ENCODE measurements at places on chromosomes 6 and 20.

GRCh38 chr6:40891686-40892085 is 147.3 kb downstream of the UNC5CL start:
- no peak for DNase-seq

- no peak for DNase-seq
Observed at GRCh38 chr20:11714886-11715285, 202.8 kb upstream of the BTBD3 start.

DNA sequence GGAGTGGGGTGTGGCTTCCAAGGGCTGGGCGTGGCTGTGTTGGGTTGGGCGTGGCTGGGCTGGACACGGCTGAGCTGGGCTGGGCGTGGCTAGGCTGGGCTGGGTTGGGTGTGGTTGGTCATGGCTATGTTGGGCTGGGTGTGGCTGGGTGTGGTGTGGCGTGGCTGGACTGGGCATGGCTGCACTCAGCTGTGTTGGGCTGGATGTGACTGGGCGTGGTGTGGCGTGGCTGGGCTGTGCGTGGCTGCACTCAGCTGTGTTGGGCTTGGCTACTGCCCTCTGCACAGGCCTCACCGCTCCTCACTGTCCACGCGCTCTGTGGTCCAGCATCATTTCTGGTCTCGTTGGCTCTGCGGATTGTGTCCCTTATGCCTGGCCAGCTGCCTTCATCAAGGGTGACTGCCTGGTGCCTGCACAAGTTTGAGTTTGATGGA is 43.5 kb upstream of the SLCO4A1 start:
- no peak for DNase-seq

DNA sequence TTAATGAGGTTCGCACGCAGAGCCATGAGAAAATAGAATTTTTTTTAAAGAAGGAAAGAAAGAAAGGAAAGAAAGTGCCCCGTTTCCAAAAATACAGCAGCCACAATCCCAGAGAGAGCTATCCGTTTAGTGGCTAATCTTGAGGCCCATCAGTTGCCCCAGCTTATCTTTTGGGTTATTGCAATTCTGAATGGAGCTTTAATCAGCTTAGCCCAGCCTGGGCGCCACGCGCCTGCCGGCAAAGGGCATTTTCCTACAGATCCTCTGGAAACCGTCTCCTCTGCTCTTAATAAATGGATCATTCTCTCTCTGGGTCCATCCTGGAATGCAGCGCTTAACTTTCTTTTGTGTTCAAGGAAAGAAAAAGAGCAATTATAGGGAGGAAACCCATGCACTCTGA is 413.3 kb downstream of the MAFB start:
- DNase-seq = no peak

- DNase-seq = no peak
Observed at GRCh38 chr6:41560431-41561192, 14.4 kb downstream of the FOXP4 start.

- no peak for DNase-seq
Observed at GRCh38 chr6:74041420-74041819, 345.4 kb downstream of the CD109 start.

DNA sequence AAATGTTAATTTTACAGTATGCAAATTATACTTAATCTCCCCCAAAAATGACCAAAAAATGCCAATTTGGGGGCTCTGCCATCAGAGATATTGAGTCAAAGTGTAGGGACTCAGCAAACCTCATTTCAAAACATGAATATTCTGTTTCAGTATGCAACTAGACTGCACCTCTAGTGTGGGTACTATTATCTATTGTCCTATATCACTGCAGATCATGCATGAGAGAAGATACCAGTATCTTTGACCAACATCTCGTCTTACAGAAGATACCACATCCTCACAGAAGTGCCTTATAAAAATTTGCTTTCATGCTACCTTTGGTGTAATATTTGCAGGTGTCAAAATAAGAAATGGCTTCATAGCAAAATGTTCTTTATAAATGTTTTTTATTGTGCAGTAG is 623.8 kb downstream of the TENT5A start:
- no peak for DNase-seq

DNA sequence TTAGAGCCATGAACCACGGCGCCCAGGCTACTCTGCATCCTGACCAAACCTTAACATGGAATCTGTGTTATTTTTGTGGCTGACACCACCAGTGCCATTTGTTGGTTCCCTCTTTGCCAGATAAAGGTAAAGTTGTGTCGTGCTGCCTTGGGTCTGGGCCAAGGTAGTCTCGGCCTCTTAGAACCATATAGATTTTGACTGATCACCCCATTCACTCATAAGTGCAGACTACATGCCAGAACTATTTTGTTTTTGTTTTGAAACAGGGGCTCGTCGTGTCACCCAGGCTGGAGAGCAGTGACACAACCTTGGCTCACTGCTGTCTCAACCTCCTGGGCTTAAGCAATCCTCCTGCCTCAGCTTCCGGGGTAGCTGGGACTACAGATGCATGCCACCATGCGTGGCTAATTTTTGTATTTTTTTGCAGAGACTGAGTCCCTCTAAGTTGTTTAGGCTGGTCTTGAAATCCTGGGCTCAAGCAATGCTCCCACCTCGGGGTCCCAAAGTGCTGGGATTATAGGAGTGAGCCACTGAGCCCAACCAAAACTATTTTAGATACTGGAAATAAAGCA is 19.2 kb upstream of the RIPOR3 start:
- DNase-seq = no peak

DNA sequence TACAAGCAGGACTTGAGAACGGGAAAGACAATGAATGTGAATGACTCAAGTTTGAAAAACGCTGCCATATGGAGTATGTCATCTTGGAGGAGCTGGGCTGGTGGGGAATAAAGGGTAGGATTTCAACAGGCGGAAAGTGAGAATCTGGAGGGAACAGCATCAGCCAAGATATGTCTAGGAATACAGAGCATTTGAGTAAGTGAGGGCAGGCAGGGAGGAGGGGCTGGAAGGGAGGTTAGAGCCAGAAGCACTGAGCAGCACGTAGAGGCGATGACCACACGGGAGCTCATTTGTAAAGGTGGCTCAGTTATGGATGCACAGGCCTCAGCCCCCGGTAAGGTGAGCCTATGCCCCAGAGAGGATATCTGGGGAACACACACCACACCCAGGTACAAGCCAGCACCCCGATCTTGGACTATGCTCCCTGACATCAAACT is 115.1 kb downstream of the ZMYND8 start:
- DNase-seq = peak; percentile 52

- no peak for DNase-seq
Observed at GRCh38 chr20:57988422-57988821, 240.0 kb downstream of the ANKRD60 start.

- no peak for DNase-seq
Observed at GRCh38 chr6:125154118-125154760, 666 bp downstream of the TPD52L1 start.

- no peak for DNase-seq
Observed at GRCh38 chr6:130138909-130139242, 83.9 kb downstream of the SAMD3 start.

DNA sequence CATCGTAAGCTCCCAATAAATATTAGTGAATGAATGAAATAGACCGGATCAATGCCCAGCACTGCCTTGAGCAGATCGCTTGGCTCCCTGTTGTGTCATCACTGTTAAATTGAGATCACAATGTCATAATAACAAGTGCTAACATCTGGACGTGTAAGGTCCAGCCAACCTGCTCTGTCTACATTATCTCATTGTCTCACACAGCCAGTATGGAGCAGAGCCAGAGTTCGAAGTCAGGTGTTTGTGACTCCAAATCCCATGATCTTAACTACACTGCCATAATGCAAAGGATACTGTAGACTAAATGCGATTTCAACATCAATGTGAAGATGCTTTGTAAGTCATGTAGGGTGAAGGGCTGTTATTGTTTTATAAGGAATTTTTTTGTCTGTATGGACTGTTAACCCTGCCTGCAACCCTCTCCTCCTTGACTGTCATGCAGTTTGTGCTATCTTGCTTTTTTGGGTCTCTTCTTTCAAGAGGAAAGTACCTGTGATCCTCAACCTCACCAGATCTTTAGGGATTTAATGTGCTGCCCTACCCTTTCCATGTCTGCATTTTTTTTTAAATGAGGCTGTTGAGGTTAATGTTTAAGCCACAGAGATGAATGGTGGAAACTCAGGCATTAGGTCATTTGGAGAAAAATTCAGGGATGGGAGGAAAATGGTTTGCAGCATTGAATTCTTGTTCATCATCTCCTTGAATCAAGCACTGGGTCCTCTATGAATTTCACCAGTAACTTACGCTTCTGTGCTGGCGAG is 49.0 kb upstream of the OCSTAMP start:
- DNase-seq = no peak

- DNase-seq = no peak
Observed at GRCh38 chr6:1296542-1296941, 15.4 kb upstream of the FOXQ1 start.

- DNase-seq = no peak
Observed at GRCh38 chr6:35484921-35485392, 11.9 kb downstream of the TEAD3 start.

GRCh38 chr20:39882806-39883205 is 806.2 kb downstream of the MAFB start:
- no peak for DNase-seq

DNA sequence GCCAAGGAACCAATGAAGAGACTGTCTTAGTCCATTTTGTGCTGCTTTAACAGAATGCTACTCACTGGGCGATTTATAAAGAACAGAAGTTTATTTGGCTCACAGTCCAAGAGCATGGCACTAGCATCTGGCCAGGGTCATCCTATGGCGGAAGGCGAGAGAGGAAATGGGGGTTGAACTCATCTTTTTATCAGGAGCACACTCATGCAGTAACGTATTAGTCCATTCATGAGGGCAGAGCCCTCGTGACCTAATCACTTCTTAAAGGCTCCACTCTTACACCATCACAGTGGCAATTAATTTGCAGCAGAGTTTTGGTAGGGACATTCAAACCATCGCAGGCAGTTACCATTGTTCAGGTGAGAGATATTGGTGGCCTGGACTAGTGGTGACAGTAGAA is 8.5 kb downstream of the ARFGEF2 start:
- DNase-seq = no peak

GRCh38 chr20:6780433-6781190 is 13.1 kb downstream of the BMP2 start:
- no peak for DNase-seq

- no peak for DNase-seq
Observed at GRCh38 chr20:3732327-3733118, at the start of gene HSPA12B. HSPA12B (plus strand) TSS chr20:3732685; CDS start chr20:3738675, 5,990 bp downstream.

DNA sequence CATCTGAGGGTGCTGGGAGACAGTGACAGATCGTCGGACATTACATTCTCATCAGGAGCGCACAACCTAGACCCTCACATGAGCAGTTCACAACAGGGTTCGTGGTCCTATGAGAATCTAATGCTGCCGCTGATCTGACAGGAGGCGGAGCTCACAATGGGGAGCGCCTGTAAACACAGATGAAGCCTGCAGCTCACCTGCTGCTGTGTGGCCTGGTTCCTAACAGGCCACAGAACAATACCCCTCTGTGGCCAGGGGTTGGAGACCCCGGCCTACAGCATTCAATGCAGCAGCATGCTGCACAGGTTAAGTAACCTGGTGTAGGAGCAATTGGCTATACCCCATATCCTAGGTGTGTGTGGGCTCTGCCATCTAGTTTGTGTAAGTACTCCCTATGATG is 19.5 kb downstream of the ANKRD60 start:
- DNase-seq = no peak

GRCh38 chr20:44780226-44780625 is 30.1 kb downstream of the RIMS4 start:
- peak; percentile 8 for DNase-seq

GRCh38 chr6:112480553-112480952 is 133.4 kb downstream of the RFPL4B start:
- DNase-seq = no peak

- DNase-seq = no peak
Observed at GRCh38 chr6:17768881-17769280, 62.2 kb upstream of the NUP153 start.

GRCh38 chr20:53839423-53840176 is 230.8 kb downstream of the BCAS1 start:
- no peak for DNase-seq

- DNase-seq = no peak
Observed at GRCh38 chr6:106380407-106380806, 19.9 kb downstream of the CRYBG1 start.

- no peak for DNase-seq
Observed at GRCh38 chr6:36515844-36516243, 31.4 kb downstream of the STK38 start.

GRCh38 chr20:47620808-47621805 is 119.4 kb downstream of the NCOA3 start:
- peak; percentile 40 for DNase-seq

DNA sequence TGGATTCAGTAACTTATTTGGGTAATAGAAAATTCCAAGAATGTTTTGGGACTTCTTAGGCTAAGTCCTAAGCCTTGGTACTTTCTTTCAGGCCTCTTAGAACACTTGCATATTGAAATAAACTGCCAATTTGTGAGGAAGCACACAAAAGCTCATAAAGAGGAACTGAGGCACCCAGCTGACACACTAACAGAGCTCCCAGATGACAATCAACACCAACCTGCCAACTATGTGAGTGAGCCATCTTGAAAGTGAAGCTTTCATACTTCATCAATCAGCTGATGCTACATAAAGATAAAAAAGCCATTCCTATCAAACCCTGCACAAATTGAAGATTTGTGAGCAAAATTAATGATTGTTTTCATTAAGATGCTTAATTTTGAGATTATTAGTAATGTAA is 832.5 kb upstream of the EPHA7 start:
- no peak for DNase-seq

GRCh38 chr6:28442586-28442985 is 705 bp downstream of the ZSCAN23 start:
- DNase-seq = no peak

DNA sequence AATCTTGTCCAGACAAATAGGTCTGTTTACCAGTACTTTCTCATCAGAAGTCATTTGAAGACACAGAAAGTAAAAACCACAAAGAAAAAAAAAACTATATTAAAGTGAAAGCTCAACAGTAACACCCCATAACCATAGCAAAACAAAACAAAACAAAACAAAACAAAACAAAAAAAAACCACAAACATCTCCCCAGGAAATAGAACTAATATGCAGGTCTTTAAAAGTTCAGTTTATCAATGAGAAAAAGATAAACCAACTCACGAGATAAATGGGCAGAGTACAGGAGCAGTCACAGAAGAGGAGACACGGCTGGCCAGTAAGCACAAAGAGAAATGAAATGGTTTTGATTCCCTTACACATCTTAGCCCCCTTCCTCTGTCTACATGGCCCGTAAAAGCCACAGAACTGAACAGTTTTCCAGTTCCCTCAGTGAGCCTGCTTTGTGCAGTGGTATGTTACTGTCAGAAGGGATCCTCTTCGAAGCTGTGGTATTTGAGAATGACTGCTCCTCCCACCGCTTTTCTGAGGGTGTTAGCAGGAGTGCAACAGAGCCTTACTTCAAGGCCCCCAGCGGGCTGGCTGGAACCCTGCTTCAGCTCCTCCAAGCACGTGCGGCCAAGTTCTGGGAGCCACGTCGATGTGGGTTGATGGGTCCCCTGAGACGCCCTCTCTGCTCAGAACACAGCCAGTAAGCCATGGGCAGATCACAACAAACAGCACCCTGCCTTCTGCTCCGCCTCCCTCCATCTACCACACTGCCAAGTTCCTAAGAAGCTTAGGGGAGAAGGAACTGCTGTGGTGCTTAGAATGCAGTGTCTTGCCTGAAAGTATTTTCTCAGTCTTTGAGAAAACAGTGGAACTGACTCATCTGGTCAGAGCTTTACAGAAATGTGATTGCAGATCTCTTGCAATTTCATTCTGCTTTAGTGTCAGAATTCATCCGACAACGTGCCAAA is 14.0 kb downstream of the UST start:
- peak; percentile 71 for DNase-seq

GRCh38 chr20:48196486-48196885 is 411.2 kb upstream of the SULF2 start:
- DNase-seq = no peak

GRCh38 chr20:22100686-22101085 is 395.2 kb downstream of the PAX1 start:
- DNase-seq = no peak

- no peak for DNase-seq
Observed at GRCh38 chr20:3865152-3865886, 18.7 kb downstream of the MAVS start.

Data from AG09319 (cell line).